ENCODE measurements at places on chromosomes 2 and 18.

- no peak for DNase-seq
Observed at GRCh38 chr2:141392517-141393213, 738.2 kb downstream of the LRP1B start.

- no peak for DNase-seq
Observed at GRCh38 chr2:226158229-226158628, 641.4 kb downstream of the IRS1 start.

- DNase-seq = no peak
Observed at GRCh38 chr2:21910832-21911507, 787.2 kb downstream of the TDRD15 start.

GRCh38 chr18:50622865-50623393 is 63.0 kb downstream of the MAPK4 start:
- DNase-seq = no peak

DNA sequence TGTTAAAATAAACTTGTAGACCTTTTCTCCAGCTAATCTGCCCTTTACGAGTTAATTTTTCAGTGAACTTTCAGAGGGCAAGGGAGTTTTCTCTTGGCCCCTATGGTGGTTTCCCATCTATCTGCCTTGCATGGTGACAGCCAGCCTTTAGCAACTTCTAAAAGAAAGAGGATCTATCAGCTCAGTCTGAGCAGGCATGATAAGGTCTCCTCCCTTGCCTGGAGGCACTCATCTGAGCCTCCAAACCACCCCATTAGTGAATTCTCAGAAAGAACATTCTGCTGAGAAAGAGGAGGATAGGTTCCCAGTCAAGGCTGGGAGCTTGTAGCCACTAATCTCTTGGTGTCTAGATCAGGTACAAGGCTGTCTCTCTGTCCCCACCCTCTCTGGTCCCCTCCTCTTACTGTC is 10.7 kb upstream of the GYPC start:
- DNase-seq = no peak

- DNase-seq = no peak
Observed at GRCh38 chr2:208906330-208906729, 499.7 kb downstream of the PTH2R start.

GRCh38 chr18:36104749-36105148 is 24.4 kb downstream of the SLC39A6 start:
- DNase-seq = no peak
